ENCODE measurements at places on chromosomes 4 and X.

- no peak for DNase-seq
Measured at GRCh38 chr4:108536577-108536976, 83.8 kb upstream of the RPL34 start.

- peak; percentile 7 for DNase-seq
Measured at GRCh38 chrX:58025979-58026378, 115.7 kb upstream of the ZXDA start.

- DNase-seq = no peak
Measured at GRCh38 chr4:187552781-187553180, 442.8 kb upstream of the ZFP42 start.

- no peak for DNase-seq
Measured at GRCh38 chrX:3738509-3738908, 25.1 kb upstream of the PRKX start.

DNA sequence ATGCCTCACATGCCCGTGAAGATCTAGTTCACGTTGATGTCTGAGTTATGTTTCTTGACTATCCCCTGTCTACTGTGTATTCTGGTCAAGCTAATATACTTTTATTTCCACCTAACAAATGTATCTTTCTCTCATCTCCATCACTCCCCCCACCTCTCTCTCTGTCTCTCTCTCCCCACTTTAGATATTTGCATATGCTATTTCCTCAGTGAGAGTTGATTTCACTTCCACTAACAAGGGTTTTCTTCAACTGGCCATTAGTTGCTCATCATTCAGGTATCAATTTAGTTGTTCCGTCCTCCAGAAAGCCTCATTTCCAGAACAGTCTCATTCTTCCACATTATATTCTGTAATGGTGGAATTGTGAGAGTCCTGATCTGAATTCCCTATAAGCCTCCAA is 1777.8 kb upstream of the TENM3 start:
- DNase-seq = no peak

GRCh38 chr4:66571145-66571695 is 900.9 kb upstream of the EPHA5 start:
- no peak for DNase-seq

- no peak for DNase-seq
Measured at GRCh38 chrX:123743312-123743711, 10.5 kb upstream of the THOC2 start.

- DNase-seq = no peak
Measured at GRCh38 chrX:30992381-30992904, 79.4 kb downstream of the FTHL17 start.

GRCh38 chr4:23297327-23297726 is 592.5 kb downstream of the PPARGC1A start:
- no peak for DNase-seq

DNA sequence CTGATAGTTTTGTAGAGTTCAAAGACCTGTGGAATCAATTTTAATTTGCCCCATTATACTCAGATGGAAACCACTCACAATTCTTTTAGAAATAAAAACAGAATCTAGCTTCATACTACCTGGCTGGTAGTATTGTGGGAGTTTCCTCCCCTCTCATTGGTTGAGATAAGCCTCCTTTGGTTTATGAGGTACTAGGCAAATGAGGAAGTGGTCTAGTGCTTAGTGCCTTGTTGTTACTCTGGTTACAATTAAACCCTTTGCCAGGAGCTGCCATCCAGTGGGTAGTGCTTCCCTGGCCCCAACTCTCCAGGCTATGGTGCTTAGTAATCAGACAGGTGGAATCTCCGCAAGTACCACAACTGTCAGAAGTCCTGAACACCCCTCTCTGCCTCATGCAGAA is 118.3 kb downstream of the CDKL5 start:
- DNase-seq = no peak

DNA sequence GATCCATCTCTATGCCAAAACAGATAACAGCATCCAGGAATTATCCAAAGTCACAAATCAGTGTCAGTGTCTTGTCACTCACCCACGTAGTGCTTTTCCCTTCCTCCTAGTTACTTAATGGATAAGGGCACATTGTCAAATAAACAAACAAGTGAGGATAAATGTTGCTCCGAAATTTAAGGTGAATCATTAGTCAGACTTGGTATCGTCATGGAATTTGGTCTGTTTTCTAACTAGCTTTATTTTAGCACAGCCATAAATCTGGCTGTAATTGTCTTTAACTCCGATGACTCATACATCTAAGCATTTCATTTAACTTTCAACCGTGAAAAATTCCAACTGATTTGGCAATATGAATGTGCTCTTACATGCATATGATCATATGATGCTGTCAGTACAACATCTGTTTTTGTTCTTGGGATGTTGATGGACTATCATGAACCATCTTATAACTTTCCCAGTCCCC is 83.3 kb downstream of the SNCA start:
- DNase-seq = no peak

DNA sequence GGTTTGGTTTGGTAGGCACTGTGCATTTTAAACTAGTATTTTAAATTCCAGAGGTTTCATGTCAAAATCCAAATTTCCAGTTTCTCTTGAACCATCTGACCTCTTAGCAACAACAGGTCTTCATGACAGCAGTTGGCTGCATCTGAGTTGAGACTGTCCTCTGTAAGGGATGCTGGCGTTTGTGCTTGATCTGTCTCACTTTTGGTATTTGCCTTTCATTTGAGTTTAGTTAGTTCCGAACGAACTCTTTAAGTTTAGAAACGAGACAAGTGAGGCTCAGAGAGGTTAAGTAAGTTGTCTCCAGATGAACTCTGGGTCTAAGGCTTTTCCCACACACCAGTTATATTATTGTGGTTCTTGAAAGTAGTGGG is 29.1 kb downstream of the SPARCL1 start:
- no peak for DNase-seq

- no peak for DNase-seq
Measured at GRCh38 chr4:125235971-125236370, 78.8 kb upstream of the FAT4 start.

DNA sequence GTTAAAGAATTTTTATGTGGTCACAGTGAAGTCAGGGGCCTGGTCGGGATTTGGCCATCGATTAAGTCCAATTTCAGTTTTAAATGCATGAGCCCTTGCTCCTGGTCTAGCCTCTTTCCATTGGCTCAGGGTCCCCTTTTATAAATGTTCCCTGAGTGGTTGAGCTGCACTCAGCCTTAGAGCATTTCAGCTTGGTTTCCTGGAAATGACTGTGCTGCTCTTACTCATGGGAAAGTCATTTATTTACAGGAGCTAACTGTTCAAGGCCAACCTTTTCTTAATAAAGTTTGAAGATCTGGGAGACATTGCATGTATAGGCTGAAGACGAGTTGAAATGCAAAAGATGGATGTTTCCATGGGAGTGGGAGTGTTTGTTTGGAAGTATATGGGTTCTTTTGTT is 98.8 kb upstream of the CLNK start:
- DNase-seq = no peak

- no peak for DNase-seq
Measured at GRCh38 chrX:113726898-113727297, 857.0 kb upstream of the HTR2C start.

GRCh38 chr4:17769406-17770174 is 11.8 kb downstream of the FAM184B start:
- DNase-seq = no peak

GRCh38 chr4:6087669-6088341 is 69.6 kb upstream of the C4orf50 start:
- no peak for DNase-seq

DNA sequence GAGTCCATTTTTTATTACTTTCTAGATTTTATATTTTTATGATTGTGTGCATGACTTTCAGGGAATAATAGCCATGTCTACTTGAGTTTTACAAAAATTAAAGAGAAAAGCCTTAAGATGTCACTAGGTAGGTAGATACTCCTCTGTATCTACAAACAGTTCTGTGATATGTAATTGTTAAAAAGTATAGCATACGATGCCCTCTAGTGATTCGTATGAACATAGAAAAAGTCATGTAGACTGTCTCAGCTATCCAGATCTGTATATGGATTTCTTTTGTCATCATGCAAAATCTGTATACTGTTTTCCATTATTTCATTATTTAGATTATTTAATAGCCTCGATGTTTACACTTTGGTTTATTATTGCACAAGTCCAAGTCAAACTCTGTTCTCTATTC is 856.6 kb downstream of the CENPC start:
- DNase-seq = no peak

DNA sequence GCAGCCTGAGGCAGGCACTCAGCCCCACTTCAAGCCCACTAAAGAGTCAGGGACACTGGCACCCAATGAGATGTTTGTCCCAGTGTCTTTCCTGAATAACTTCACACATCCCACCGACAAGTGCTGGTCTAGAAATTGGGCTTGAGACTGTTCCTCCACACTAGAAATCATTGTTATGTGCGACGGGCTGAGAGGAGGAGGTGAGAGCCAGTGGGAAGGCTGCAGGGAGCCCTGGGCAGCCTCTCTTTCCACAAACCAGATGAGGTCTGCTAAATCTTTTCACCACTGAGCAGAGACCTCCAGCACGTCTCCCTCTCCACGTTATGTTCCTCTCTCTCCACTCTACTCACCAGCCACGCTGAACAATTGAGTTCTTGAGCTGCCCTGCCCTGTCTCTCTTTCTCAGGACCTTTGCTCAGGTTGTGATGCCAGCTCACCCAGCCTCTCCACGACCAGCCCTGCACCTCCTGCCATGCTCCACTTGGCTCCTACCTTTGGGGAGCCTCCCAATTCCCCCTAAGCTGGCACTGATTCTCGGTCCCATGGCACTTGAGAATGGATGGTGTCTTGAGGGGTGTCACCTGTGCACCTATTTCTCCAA is 8.4 kb downstream of the SCD5 start:
- DNase-seq = no peak

- DNase-seq = no peak
Measured at GRCh38 chr4:2424581-2424980, 5.8 kb downstream of the CFAP99 start.

- DNase-seq = no peak
Measured at GRCh38 chr4:8213121-8213520, 14.0 kb downstream of the SH3TC1 start.

DNA sequence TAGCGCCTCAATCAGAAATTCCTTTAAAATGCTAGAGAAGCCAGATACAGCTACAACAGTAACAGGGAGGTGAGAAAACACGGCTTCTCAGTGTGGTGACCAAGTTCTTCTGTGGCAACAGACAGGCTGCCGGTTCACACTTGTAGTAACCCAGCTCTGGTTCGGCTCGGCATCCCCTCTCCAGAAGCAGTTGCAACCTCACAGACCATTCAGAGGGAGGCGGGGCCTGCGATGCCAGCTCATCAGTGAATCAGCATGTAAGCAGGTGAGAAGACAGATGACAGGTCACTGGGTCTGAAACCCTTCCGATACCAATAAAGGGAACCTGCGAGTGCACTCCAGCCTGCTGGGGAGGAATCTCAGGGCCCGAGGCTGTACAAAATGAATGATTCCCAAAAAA is 251.0 kb downstream of the KCNIP4 start:
- no peak for DNase-seq

DNA sequence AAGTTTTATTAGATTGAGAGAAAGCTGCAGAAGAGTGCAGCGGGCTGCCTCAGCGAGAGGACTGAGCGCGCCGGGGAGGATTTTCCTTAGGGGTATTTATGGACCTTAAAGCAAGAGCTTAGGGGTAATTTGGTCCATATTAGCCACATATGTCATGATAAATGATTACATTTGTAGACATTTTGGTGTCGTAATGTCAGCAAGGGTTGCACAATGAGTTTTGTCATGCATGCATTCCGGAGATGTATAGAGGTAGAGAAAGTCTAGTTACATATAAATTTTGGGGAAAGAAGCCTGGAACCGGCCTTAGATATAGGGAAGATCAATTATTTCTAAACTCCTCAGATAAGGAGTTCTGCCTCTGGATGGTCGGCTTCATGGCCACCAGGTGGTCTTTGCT is 10.0 kb downstream of the MGST2 start:
- DNase-seq = no peak

- DNase-seq = no peak
Measured at GRCh38 chr4:37664696-37665095, 21.5 kb downstream of the RELL1 start.

GRCh38 chrX:154436374-154436982 is 476 bp upstream of the GDI1 start:
- DNase-seq = no peak

- DNase-seq = no peak
Measured at GRCh38 chr4:44447563-44448504, 775 bp downstream of the KCTD8 start.

GRCh38 chr4:10606483-10607155 is 77.9 kb downstream of the CLNK start:
- DNase-seq = no peak

- no peak for DNase-seq
Measured at GRCh38 chrX:19897091-19897490, 9.7 kb upstream of the SH3KBP1 start.

- DNase-seq = no peak
Measured at GRCh38 chr4:173138624-173139023, 30.0 kb upstream of the GALNT7 start.

DNA sequence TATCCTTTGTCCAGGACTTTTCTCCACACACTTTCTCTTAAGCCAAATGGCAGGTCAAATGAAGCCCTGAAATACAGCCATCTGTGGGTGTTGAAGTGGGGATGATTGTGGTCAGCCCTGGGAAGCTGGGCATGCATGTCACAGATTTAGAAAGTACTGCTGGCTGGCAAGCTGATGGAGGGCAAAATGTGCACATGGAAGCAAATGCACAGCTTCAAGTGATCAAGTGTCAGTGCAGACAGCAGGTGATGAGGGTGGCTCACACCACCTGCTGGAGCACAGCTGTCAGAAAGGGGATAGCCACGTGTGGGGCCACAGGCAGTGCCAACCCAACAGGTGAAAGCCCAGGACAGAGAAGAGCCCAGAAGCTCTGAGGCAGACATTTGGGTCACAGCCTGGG is 40.3 kb upstream of the ATXN3L start:
- no peak for DNase-seq

- no peak for DNase-seq
Measured at GRCh38 chrX:103932133-103932532, 30.3 kb upstream of the TMSB15B start.

DNA sequence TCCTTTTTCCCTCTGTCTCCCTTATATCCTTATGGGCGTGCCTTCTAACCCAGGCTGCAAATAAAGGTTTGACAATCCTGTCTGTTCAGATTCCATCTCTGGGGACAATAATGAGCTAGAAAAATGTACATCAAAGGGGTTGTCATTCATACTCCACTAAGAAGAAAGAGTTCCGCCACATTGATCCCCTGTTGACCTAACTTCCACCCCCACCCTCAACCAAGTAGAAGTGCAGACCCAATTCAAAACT is 541 bp upstream of the GABRA3 start:
- no peak for DNase-seq

DNA sequence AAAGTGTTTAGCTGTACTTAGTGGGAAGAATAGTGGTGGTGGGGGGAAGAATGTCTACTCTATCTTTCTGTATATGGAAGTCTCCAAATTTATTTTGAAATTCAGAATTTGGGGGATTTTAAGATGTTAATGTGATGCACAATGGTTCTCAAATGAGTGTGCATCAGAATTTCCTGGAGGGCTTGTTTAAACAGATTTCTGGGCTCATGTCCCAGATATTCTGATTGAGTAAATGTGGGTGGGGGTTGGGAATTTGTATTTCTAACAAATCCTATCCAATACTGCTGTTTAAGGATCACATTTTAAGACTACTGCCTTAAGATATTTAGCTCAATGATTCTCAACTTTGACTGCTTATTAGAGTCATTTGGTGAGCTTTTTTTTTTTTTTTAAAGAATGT is 15.1 kb upstream of the INTS6L start:
- no peak for DNase-seq

GRCh38 chr4:65089666-65090065 is 580.6 kb downstream of the EPHA5 start:
- no peak for DNase-seq
